ENCODE measurements at places on chromosomes 2 and 18. TPM values are rescaled to one million over a fixed set of nuclear protein-coding genes. Genes with fewer than 3 reads are reported as not detected.

DNA sequence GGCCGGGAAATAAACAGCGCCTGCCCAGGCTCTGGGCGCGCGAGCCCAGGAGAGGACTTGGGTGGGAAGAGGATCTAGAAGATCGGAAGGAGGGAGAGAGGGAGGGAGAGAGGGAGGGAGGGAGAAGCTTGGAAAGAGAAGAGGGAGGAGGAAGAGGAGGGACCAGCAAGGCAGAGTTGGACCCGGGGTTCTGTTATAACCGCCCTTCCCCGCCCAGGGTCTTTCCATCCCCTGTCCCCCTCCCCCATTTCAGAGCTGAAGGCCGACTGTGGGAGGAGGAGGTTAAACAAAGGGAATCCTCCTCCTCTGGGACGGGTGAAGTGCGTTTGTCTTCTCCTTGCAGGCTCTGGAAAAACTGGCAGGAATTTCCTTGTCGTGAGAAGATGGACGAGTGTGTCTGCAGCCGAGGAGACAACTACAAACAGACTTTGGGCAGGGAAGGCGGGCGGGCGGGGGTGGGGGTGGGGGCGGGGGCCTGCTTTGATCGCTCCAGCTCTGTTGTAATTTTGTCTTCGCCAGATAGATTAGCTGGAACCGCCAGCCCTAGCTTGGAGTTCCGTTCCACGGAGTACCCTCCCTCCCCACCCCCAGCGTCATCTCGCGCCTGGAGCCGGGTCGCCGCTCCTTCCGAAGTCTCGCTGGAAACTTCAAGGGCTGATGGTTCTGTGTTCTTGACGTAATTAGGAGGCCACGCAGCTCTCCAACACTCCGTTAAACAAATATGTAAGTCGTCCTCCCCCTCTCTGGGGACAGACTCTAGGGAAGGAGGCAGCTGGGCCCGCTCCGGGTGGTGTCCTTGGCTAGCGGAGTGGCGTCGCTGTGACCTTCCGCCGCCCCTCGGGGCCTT, 6.4 kb upstream of the SP9 start:
- DNase-seq: no peak

DNA sequence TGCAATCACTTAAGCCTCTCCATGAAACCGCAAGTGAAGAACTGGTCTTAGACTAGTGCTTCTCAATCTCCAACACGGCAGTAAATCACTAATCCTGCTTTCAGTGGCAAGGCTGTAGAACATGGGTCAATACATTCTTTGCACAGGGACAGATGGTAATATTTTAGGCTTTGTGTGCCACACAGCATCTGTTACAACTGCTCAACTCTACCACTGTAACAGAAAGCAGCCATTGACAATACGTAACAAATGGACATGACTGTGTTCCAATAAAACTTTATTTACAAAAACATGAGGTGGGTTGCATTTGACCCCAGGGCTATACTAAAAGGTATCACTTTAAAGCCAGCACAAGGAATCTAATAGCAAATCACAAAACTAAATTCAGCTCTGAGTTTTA, 51.1 kb downstream of the RNF152 start:
- DNase-seq: no peak

DNA sequence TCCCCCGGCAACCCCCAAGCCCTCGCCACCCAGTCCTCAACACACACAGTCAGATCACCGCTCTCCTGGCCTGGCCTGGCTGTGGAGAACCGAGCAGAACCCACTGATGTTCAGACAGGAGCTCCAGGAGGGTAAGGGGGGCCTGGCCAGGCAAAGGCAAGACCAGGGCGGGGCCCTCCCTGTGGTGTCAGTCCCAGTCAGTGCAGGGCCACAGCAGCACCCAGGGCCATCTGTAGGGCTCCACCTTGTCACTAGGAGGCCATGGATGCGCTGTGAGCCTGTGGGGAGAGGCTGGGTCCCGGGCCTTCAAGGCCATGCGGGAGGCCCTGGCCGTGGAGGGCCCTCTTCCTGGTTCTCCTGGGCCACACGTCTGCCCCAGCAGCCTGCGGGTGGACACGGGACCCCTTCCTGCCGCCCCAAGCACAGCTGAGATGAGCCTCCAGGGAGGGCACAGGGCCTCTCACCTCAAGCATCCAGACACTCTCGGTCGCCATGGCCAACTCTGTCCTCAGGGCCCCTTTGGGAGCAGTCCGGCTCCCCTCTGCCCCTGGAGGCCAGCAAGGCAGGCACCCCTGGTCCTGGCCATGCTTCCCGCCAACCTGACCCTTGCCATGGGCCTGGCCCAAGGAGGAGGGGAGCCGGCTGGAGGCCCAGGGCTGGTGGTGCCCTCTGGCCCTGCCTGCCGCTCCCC, 2.0 kb downstream of the ANO7 start:
- no peak for DNase-seq

GRCh38 chr18:79944746-79945117, 6.7 kb downstream of the SLC66A2 start:
- DNase-seq: no peak

DNA sequence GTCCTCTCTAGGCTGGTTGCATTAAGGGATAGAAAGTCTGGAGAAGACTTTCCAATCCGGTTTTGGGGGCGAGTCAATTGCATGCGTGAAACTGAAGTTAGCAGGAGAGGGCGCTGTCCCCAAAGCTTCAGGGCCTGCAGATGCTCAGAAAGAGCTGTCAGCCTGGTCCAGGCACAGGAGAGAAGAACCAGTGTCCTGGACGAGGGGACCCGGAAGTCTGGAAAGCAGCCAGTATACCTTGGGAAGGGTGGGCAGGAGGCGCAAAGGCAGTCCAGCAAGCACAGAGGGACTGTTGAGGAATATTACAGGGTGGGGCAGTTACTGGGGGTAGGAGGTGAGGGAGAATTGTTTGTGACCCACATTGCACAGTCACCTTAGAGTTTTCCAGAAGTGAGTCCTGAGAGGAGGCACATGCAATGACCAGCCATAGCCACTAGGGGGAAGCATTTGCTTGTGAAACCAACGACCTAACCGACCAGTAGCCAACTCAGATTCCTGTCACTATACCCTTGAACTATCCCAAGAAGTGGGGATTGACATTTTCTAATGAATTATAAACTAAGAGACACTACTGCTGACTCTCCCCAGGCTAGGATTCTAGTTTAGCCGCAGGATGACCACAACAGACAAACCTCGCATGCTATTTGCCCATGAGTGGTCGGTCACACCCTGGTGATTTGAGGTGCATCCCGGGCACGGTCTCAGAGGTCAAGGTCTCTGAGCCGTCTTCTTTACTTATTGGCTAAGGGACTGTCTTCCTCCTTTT, 172.8 kb downstream of the RDH14 start:
- DNase-seq: peak; percentile 69

DNA sequence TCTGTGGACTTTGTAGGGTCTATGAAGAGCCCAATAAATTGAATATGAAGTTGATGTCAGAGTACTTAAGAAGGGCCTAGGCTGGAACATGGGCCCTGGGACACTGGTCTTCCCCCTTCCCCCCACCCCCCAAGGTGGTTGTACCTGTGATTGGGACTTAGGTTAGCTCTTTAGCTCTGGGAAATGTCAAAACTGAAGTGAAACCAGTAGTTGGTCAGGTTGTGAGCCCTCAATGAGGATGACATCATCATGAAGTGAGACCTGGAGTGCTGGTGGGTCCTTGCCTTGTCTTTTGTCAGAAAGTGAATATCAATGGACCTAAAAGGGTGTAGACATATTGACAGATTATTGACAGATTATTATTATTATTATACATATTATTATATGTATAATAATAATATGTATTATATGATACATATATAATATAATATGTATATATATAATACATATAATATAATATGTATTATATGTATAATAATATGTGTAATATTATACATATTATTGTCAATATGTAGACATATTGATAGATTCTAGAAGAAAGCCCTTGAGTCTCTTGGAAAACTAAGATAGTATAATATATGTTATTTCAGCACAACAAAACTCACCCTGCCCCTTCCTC, 5.4 kb downstream of the MARS2 start:
- peak; percentile 30 for DNase-seq

DNA sequence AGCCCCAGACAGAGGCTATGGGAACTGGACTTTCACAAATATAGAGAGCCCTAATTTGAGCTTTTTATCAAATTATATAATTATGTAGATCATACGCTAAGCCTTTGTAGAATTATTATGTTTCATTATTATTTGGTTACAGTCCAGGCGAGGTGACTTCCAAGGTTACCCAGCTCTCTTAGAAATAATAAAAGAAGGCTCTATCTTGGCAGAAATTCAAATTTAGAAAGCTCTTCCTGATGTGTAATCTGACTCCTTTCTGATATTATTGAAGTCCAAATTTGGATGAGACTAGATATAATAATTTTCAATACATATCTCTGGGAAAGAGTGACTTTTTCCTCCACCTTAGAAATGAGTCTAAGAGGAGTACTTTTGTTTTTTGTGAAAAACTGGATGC, 4.8 kb upstream of the SLC38A11 start:
- no peak for DNase-seq

DNA sequence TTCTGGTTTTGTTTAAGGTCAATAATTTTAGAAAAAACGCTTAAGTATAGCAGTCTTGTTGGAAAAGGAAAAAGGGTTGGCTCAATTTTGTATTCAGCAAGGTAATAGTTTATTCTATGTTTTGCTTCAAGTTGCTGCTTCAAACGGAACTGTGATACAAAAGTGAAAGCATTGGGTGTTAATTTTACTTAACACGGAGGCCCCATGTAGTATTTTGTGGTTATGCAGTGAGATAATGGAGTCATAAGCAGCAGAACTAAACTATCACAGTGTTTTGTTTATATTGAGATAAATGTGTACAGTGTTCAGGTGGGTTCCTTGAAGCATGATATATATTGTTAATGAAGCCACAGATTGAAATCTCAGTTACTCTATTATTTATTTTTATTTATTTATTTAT, 67.0 kb upstream of the LYPD6B start:
- DNase-seq: no peak

GRCh38 chr2:219551441-219552381, 7.9 kb downstream of the TMEM198 start:
- peak; percentile 46 for DNase-seq

- DNase-seq: no peak
These were observed 46.0 kb upstream of the RIT2 start for GRCh38 chr18:43161528-43161927.

DNA sequence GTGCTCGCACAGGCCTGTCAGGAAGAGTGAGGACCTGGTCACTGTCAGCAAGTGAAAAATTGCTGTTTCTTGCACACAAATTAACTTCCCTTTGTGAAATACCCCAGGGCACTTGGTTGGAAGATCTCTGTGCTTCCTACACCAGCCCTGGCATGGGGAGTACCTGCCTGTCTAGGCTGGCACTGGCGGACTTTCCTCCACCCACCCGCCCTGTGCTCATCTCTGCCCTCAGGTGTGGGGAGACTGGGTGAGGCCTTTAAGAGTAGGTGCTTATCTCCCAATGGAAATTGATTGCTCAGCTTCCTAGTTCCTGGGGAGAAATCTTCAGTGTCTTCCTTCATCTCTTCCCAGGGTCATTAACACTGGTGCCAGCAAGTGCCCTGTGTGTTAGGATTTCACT, 42.1 kb downstream of the IMPA2 start:
- DNase-seq: no peak

DNA sequence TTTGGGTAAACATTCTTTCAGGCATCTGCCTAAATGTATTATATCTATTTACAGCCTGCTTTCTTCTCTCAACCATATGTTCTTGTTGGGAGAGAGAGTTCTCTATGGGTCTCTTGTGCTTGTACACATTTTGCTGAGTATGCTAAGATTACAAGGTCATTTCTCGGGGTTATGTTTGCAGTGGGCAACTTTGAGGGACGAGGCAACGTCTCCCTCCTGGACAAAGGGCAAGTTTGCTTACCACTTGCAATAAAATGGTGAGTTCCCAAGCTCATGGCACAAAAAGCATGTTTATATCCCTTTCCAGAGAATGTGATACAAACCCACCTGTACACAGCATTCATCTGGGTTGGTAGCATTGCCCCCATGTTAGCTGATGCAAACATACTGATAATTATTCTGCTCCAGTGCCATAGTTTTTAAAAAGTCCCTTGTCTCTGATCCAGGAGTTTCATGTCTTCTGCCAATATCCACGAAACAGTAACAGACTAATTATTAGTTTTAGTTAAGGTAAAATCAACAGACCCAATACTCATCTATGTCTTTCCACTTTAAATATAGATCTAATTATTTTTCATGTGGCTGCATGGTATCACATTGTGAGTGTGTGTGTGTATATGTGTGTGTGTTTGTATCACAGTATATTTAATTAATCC, 84.2 kb upstream of the MAPK4 start:
- DNase-seq: no peak

GRCh38 chr2:112866128-112866835, 29.7 kb upstream of the IL1B start:
- no peak for DNase-seq

DNA sequence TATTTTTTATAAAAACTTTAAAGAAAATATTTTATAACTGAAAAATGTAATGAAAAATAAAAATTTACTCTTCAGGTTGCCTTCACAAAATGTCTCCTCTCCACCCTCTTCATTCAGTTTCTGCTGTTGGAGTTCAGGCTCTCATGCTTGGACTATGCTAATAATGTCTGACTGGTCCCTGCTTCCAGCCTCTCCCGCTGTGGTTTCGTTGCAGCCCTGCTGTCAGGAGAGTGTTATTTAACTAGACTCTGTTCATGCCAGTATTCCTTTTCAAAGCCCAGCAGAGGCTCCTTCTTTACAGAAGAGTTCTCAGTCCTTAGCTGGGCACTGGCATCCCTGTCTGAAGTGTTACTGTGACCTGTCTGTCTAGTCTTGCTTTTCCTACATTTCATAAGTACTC, 40.4 kb downstream of the CLIP4 start:
- no peak for DNase-seq

- DNase-seq: no peak
These were observed 31.3 kb upstream of the TOGARAM2 start for GRCh38 chr2:28949617-28950305.

DNA sequence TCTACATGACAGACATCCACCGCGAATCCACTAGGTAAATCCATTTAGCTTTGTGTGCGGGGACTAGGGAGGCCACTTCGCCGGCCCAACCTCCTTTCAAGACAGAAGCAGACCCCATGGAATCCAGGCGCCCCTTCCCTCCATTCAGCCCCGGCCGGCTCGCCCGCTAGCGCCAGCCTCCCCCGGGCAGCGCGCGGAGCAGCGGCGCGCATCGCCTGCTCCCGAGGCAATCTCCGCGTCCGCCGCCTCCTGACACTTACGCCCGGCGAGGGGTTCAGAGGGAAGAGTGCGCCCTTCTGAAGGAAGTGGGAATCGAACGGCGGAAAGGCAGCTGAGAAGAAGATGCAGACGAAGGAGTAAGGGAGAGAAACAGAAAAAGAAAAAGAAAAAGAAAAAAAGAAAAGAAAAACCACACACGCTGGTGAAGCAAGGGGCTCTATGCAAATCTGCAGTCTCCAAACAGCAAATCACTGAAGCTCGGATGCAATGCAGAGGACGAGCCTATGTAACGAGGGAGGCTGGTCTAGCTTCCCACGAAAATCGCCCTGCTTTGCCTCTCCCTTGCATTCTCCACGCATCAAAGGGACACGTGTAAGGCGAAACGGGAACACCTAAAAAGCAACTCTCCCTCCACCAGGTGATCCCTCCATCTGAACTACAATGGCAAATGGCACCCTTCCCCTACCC, 684.4 kb downstream of the NRXN1 start:
- no peak for DNase-seq

REV1 gene
- total RNA-seq: 30.6 TPM

FABP1 gene
- not detected for total RNA-seq

TFPI gene
- not detected for total RNA-seq

NCK2 gene
- total RNA-seq: 85.8 TPM

SLC11A1 gene
- 0.26 TPM for total RNA-seq

DCC gene
- total RNA-seq: not detected

PCARE gene
- total RNA-seq: not detected

GPR75 gene
- total RNA-seq: 0.36 TPM

RGPD4 gene
- not detected for total RNA-seq
